ENCODE measurements at places on chromosomes 7 and 10. TPM values are rescaled to one million over a fixed set of nuclear protein-coding genes. Genes with fewer than 3 reads are reported as not detected.
A peak's percentile ranks its signal among the peaks of the same experiment; 100 is the strongest.

- DNase-seq, result no peak
Measured at GRCh38 chr10:19767876-19768275, 48.4 kb upstream of the PLXDC2 start.

GRCh38 chr7:93923296-93923695, 1.8 kb downstream of the GNG11 start:
- DNase-seq, result peak; percentile 89

DNA sequence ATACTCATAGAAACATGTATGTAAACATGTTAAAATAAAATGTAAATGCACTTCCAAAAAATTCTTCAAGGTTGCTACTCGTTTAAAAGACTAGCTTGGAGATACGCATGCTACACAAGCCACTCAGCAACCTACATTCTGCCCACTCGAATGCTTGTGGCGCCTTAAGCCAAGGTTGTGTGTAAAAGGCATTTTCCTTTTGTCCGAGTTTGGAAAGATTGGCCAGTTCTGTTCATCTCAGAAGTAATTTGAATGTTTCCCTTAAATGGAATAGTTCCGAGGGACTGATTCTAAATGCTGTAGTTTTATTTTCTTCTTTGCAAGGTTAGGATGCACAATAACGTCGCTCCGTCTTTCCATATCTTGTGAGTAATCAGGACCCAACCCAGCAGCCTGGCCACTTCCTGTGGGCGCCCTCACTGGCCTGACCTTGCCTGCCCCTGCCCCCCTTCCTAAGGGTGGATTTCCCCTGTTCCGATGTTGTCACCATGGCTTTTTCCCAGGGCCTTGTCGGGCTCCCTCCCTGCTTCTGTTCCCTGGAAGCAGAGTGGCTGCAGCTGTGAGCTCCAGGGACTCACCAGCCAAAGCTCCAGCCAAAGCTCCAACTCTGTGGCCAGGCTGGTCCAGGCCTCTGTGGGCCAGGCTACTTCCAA, 70.6 kb downstream of the PTPRE start:
- peak; percentile 81 for DNase-seq

DNA sequence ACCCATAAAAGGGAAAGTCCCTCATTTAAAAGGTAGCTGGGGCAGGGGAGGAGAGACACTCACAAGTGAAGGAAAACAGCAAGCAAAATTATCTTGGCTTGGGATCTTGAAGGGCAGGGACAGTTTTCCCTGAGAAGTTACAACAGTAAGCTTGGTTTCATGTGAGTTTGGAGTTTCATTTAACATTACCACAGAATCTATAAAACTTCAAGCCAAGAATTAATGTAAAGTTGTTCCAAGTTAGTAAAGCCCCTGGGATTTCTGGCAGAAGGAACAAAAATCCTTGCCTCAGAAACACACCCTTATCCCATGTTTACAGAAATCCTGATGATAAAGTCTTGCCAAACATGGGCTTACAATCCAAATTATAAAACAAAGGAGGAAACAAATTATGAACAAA, 19.2 kb downstream of the CRPPA start:
- peak; percentile 67 for DNase-seq

DNA sequence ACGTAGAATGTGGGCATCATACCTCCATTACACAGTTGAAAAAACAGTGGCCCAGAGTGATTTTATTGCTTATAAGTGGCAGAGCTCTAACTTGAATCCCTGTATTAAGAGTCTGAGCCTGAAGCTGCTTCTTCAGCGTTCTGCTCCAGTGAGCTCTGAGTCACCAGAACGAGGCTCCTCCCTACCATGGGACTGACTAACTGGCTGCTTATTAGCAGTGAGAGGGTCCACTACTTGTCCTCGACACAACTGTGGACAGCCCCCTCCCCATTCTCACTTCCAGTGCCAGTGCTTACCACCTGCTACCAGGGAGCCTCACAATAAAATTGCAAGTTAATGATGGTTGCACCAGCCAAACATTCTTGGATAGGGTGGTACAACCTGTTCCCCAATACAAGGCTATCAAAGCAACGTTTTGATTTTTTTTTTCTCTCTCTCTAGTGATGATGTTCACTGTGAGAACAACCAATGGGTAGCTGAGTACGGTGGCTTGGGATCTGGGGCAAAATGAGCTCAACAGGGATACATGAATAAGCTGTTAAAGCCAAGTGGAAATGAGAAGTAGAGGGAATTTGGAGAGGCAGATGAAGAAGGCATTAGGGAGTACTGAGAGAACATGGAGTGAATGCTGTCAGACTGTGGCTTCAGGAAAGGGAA, 2.7 kb upstream of the NRG3 start:
- DNase-seq, result no peak

DNA sequence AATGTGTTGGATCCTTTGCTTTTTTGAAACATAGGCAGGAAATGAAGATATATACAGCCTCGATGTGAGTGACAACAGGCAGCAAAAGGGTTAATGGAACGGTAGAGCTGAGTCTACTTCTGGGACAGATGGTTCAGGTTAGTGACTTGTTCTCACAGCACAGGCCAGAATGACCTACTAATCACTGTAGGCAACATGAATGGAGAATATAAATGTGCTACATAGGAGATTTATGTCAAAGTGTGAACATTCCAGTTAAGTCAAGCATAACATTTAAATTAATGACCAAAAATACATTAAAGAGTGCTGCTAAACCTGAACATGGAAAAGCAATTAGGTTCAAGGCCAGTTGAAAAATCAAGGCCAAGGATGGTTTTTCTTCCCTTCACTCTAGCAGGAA, 235.2 kb downstream of the POU6F2 start:
- DNase-seq, result no peak

GRCh38 chr10:132162590-132163277, 24.0 kb upstream of the DPYSL4 start:
- DNase-seq, result no peak

- no peak for DNase-seq
Measured at GRCh38 chr7:17090751-17091150, 207.7 kb upstream of the AHR start.

- DNase-seq, result no peak
Measured at GRCh38 chr7:150378115-150378852, 846 bp upstream of the ZNF775 start.

DNA sequence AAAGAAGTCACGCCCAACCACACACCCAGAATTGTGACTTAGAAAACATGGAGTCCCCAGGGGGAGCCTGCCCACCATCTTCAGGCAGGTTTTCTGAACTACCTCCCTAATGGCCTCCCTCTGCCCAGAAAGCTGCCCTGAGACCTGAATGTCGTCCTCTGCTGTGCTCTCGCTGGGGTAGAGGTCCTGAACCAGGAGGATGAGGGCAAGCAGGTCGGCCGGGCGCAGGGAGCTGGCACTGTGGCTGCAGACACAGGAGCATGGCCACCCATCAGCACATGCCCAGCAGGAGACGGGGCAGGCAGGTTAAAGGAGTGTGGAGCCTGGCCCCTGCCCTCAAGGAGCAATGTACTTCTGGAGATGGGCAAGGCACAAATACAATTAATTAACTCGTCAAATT, 15.4 kb upstream of the PYROXD2 start:
- DNase-seq, result no peak

GRCh38 chr10:65931291-65932070, 994.4 kb upstream of the LRRTM3 start:
- peak; percentile 60 for DNase-seq

GRCh38 chr10:70255329-70256299, 22.4 kb upstream of the PPA1 start:
- DNase-seq, result no peak

GRCh38 chr7:157545681-157546060, 208.9 kb downstream of the DNAJB6 start:
- no peak for DNase-seq

GRCh38 chr10:17025444-17026295, 103.9 kb downstream of the CUBN start:
- no peak for DNase-seq

DNA sequence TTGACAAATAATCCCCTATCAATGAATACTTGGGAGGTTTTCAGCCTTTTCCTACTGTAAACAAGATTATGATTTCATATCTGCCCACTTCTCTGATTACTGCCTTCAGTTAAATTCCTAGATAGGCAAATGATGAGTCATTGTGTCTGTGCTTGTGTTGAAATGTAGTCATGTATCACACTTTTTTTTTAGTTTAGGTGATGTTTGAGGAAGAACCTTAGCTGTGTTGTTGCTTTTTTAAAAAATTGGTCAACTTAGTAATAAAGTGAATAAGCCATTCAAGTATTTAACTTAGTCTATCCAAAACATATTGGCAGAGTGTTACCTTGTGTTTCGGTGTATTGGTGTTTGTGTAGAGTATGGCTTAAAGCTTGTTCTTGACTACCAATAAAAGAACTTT, 60.0 kb downstream of the WAC start:
- no peak for DNase-seq

- no peak for DNase-seq
Measured at GRCh38 chr7:128264477-128264876, 23.4 kb downstream of the LEP start.

Gene PTN
- 75.6 TPM for polyA plus RNA-seq

Gene PTF1A
- polyA plus RNA-seq, result not detected

Gene CALHM3
- polyA plus RNA-seq, result not detected

Gene CNPY1
- 0.29 TPM for polyA plus RNA-seq

Gene CLDN4
- polyA plus RNA-seq, result 1.2 TPM

Gene OR2A7
- polyA plus RNA-seq, result 1.6 TPM

Gene GRB10
- polyA plus RNA-seq, result 16.6 TPM

All from muscle of back (tissue), 13 donors.